ENCODE measurements at places on chromosomes 6 and 20.

DNA sequence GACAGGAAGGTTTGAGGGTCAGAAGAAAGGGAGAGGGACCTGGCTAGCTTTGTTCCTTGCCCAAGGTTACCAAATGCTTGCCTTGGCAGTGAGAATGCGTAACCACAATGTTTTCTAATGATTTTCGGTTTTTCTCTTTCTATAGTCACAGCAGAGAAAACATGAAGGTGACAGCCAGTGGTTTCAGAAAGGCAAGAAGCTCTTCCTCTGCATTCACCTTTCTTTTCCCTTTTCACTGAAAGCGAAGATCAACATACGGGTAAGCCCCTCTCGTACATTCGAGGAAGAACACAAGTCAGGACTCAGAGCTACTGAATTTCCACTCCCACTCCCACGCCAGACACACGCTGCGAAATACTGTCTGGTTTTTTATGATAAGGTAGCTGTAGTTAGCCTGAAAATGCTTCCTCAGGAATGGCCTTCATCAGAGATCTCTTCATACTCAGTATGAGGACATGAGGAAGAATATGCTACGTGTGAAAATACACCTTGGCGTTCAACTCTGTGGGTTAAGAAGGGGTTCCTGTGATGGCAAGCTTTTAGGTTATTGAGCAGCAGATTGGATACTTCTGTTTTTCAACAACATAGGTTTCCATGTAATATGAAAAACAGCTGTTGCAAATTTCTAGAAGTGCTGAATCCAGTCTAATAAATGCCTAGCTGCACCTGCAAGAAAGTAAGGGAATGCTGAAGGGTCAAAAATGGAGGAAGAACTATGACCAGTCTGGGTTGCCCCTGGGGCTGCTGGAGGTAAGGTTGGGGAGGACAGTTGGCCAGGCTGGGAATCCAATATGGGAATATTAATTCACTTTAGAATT, 7.4 kb upstream of the CD83 start:
- DNase-seq, result no peak

- no peak for DNase-seq
Measured at GRCh38 chr6:10098756-10099528, 315.9 kb downstream of the TFAP2A start.

GRCh38 chr6:16324184-16324583, 85.8 kb downstream of the GMPR start:
- DNase-seq, result no peak

DNA sequence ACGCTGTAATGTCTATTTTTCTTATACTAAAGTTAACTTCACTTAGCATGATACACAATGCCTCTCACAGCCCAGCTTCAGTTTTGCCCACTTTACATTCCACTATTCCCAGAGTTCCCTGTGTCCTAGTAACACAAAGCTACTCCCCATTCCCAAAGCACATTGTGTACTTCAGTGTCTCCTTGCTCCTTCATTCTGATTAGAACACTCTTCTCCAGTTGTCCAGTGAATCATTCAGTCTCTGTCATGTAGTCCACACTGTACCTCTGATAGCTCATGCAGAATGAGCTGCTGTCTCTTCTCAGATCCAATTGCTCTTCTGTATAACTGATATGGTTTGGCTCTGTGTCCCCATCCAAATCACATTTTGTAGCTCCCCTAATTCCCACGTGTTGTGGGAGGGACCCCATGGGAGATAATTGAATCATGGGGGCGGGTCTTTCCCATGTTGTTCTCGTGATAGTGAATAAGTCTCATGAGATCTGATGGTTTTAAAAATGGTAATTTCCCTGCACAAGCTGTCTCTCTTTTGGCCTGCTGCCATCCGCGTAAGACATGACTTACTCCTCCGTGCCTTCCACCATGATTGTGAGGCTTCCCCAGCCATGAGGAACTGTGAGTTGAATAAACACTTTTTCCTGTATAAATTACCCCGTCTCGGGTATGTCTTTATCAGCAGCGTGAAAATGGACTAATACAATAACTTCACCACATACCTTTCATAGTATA, 2.1 kb upstream of the TMX4 start:
- no peak for DNase-seq

DNA sequence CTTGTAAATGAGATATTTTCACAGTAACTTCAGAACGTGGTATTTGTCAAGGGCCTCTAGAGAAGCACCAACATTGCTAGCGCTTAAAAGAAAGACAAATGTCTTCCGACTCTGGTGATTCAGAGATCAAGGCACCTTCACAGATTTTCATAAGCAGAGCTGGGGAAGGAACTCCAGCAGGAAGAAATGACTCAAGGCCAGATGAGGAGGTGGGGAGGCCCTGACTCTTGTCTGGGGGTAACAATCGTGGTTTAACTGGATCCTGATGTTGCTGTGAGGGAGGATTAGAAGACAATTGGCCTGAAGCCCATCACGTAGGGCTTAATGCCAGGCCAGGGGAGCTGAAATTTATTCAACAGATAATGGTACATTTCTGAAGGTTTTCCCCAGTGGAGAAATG, 122.9 kb upstream of the QKI start:
- no peak for DNase-seq

DNA sequence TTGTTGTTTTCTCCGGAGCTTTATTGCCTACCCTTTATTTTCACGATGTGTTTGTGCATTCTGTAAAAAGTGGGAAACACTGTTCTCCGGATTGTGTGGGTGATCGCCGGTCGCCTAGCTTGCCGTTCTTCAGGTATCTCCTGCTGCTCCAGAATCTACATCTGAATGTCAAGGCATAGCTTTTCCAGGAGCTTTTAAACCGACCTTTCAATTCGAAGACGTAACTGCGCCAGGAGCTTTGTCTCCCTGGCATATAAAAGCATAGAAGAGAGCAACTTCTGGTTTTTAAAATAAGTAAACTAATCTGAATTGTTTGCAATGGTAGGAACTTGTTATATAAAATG, 96.0 kb downstream of the HFE start:
- DNase-seq, result no peak

Measured in substantia nigra (tissue), 51 donors.